ENCODE measurements at places on chromosomes 3 and 15. TPM values are rescaled to one million over a fixed set of nuclear protein-coding genes. Genes with fewer than 3 reads are reported as not detected.
A peak's percentile ranks its signal among the peaks of the same experiment; 100 is the strongest.

DNA sequence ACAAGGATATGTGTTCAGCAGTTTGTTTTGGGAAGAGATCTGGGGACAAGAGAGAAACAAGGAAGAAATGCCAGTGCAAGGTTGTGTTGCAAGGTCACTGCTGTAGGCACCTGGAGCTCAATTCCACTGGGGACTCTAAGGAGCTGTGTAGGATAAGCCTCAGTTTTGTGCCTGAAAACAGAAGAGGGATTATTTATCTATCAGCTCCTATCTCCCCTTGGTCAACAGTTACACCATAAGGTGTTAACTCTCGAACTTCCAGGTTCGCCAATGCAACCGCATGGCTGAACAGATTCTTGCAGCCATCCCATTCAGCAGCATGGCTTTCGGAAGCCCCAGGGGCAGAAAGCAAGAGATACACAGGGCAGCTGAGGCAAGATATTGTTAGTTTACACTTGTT is 41.6 kb upstream of the CNOT10 start:
- no peaks in the 10 kb centered on the region for H3K27me3 ChIP-seq
- H3K4me1 ChIP-seq = no peaks in the 10 kb centered on the region
- no peak overlapping the region for H3K27ac ChIP-seq
- H3K4me3 ChIP-seq = no peak overlapping the region

DNA sequence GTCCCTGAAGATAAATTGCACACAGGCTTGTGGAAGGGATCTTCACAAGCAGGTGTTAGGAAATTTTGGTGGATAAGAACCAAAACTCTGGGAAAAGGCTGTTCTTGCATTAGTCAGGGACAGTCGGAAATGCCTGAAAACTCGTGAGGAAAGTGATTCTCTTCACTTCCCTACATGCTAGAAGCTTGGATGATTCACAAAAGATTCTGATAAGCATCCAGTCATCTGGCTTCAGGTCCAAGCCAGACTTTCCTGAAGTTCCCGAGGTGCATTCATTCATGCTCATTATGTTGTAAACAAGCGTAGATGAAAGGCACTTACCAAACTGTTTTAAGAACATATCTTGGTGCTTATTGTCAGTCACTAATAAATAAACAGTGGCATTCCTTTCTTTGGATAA is 1028.7 kb downstream of the NTRK3 start:
- no peaks in the 10 kb centered on the region for H3K36me3 ChIP-seq
- no peak for DNase-seq
- H3K4me1 ChIP-seq = no peaks in the 10 kb centered on the region
- H3K4me3 ChIP-seq = no peak overlapping the region

DNA sequence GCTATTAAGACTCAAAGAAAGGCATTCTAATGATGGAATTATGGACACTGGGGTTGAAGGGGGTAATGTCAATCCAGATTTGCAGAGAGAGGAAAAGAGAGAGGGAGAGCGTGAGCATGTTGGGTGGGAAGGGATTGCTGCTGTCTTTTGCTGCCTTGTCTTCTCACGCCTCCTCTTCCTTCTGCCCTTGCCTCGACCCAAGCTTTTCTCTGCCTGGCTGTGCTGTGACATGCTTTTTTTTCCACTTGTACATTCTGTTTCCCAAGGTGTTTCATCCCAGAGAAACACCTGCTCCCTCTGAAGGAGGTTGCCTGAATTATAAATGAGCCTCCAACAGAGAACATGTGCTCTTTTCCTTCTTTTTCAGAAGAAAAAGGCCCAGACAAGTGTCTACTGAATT is 80.3 kb downstream of the BDH1 start:
- no peaks in the 10 kb centered on the region for H3K27me3 ChIP-seq
- no peak for DNase-seq
- no peak overlapping the region for H3K27ac ChIP-seq

DNA sequence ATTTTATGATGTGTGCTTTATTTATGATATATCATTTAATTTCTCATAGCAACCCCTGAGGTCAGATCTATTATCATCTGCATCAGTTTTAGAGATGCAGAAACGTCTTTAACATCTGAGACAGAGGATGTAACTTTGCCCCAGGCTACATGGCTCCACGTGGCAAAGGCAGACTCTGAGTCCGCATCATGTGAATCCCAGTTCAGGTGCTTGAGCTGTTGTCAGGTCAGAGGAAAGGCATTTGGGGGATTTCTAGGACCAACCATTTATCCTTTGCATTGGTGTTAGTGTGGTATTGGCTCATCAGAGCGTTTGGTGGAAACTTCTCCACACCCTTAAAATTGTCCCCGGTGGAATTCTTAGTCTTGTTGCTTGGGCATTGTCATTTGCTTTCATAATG is 10.8 kb downstream of the CACNA2D3 start:
- H3K27ac ChIP-seq = no peak overlapping the region
- H3K27me3 ChIP-seq = no peaks in the 10 kb centered on the region
- no peaks in the 10 kb centered on the region for H3K4me1 ChIP-seq
- DNase-seq = no peak
- no peak overlapping the region for H3K4me3 ChIP-seq
- no peaks in the 10 kb centered on the region for H3K36me3 ChIP-seq

DNA sequence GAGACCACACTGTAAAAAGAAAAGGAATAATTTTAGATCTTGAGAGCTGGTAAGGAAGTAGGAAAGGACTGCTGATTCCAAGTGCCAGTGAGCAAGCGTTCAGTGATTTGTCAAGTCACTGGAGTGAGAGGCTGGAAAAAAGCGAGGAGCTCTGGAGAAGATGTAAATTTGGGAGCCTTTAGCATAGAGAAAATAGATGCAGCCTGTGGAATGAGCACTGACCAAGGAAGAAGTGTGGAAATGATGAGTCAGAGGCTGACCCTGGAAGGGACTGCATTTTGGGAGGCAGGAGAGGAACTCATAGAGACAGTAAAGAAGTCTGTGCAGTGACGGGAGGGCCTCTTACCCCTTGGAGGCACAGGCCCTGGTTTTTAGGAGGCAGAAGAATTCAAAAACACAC is 17.1 kb upstream of the ABTB1 start:
- no peaks in the 10 kb centered on the region for H3K36me3 ChIP-seq
- H3K4me3 ChIP-seq = no peak overlapping the region
- H3K4me1 ChIP-seq = peaks cover 7% of the 10 kb centered on the region
- no peaks in the 10 kb centered on the region for H3K27me3 ChIP-seq

DNA sequence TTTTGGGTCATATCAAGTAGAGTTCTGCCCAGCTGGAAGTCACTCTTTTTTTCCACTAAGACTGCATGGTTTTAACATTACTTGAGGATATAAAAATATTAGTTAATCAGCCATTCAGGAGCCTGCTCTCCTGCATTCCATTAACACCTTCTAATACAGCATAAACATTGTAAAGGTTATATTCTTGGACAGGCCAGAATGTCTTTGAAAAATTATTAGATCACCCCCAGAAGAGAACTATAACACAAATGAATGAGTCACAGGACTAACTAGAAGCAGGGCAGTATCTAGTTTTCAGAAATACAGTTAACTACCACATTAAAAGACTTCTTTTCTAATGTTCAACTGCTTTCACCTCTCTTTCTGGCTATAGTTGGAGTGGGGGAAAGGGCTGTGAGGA is 80.9 kb downstream of the THBS1 start:
- H3K36me3 ChIP-seq = no peaks in the 10 kb centered on the region
- H3K4me1 ChIP-seq = no peaks in the 10 kb centered on the region
- no peaks in the 10 kb centered on the region for H3K27me3 ChIP-seq
- no peak for DNase-seq
- H3K4me3 ChIP-seq = no peak overlapping the region

DNA sequence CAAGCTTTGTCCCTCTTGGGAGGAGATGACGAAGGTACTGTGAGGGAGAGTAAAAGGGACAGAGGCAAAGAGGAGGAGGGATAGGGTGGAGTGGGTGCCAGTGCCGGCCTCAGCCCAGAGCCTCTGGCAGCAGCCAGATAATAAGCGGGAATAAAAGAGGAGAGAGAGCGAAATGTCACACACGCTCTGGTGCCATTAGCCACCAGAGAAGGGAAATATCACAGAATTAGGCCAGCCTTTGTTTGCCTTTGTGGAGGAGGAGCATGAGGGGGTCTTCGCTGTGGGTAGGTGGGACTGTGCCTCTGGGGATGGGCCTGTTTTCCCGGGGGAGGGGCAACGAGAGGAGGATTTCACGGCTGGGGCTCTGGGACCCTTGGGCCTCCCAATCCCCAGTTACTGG is 67.8 kb downstream of the LINGO1 start:
- H3K27ac ChIP-seq = no peak overlapping the region
- H3K4me3 ChIP-seq = no peak overlapping the region
- no peak for DNase-seq
- H3K36me3 ChIP-seq = no peaks in the 10 kb centered on the region

- H3K27me3 ChIP-seq = no peaks in the 10 kb centered on the region
- no peak overlapping the region for H3K4me3 ChIP-seq
- H3K36me3 ChIP-seq = no peaks in the 10 kb centered on the region
- no peak overlapping the region for H3K27ac ChIP-seq
- no peaks in the 10 kb centered on the region for H3K4me1 ChIP-seq
These were observed 94.9 kb upstream of the NSMCE3 start for GRCh38 chr15:29364426-29365078.

GRCh38 chr15:89903858-89904130 is 9.0 kb downstream of the ARPIN start:
- no peak overlapping the region for H3K4me3 ChIP-seq
- no peaks in the 10 kb centered on the region for H3K27me3 ChIP-seq
- H3K4me1 ChIP-seq = no peaks in the 10 kb centered on the region
- no peak overlapping the region for H3K27ac ChIP-seq
- H3K36me3 ChIP-seq = no peaks in the 10 kb centered on the region
- no peak for DNase-seq

GRCh38 chr15:39999538-40000200 is 39.3 kb downstream of the SRP14 start:
- no peak overlapping the region for H3K4me3 ChIP-seq
- H3K27me3 ChIP-seq = no peaks in the 10 kb centered on the region
- no peaks in the 10 kb centered on the region for H3K36me3 ChIP-seq
- no peak for DNase-seq

- H3K4me3 ChIP-seq = no peak overlapping the region
- no peaks in the 10 kb centered on the region for H3K27me3 ChIP-seq
- no peaks in the 10 kb centered on the region for H3K4me1 ChIP-seq
- no peaks in the 10 kb centered on the region for H3K36me3 ChIP-seq
- DNase-seq = no peak
These were observed 64.4 kb upstream of the ACAN start for GRCh38 chr15:88738796-88739195.

DNA sequence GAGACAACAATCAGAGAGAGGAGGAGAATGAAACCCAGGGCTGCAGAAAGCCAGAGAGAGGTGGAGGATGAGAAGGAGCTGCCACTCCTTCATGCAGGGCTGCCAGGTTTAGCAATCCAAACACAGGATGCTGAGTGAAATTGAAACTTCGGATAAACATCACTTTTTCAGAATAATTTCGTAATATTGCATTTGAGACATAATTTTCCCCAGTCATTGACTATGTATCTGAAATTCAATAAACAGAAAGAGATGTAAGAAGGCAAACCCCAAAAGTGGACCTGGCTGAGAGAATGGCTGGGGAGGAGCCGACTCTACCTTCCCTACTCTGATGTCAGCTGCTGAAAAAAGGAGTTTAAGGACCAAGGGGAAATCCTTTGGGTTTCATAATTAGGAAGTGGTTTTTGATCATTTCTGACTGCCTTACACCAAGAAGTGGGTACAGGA is 33.8 kb downstream of the SLC9A9 start:
- no peaks in the 10 kb centered on the region for H3K27me3 ChIP-seq
- no peaks in the 10 kb centered on the region for H3K4me1 ChIP-seq
- H3K36me3 ChIP-seq = no peaks in the 10 kb centered on the region
- DNase-seq = no peak

DNA sequence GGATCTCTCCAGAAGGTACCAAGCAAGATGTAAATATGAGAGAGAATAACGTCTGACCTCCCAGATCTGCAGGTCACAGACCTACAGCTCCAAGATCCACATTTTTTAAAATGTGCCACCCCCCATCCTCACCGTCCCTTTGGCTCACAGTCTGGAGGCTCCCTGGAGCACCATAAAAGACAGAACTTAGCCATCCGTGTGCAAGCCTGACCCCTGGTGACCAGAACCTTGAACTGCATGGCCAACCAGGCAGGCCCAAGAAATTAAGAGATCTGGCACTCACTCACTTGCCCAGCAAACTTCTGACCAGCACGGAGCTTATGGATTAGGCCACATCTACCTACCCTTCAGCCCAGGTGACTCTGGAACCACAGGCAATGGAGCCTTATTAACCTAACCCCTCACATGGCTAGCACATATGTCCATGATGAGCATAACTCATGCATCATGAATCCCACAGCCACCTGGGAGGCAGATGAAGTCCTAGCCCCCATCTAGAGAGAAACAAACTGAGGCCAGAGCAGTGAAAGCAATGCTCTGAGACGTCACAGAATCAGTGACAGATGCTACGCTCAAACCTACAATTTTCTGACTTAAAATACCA is 275.3 kb downstream of the UACA start:
- H3K27ac ChIP-seq = no peak overlapping the region
- no peaks in the 10 kb centered on the region for H3K4me1 ChIP-seq
- no peaks in the 10 kb centered on the region for H3K36me3 ChIP-seq
- peak; percentile 71 for DNase-seq
- H3K27me3 ChIP-seq = no peaks in the 10 kb centered on the region

GRCh38 chr3:42872718-42873117 is 3.0 kb downstream of the CYP8B1 start:
- no peaks in the 10 kb centered on the region for H3K4me1 ChIP-seq
- no peaks in the 10 kb centered on the region for H3K27me3 ChIP-seq
- no peak for DNase-seq
- H3K27ac ChIP-seq = no peak overlapping the region
- H3K36me3 ChIP-seq = no peaks in the 10 kb centered on the region

- no peaks in the 10 kb centered on the region for H3K36me3 ChIP-seq
- H3K27me3 ChIP-seq = no peaks in the 10 kb centered on the region
- H3K4me3 ChIP-seq = no peak overlapping the region
- H3K4me1 ChIP-seq = no peaks in the 10 kb centered on the region
- no peak for DNase-seq
These were observed 15.4 kb downstream of the CCDC54 start for GRCh38 chr3:107392549-107393165.

The PRR20G gene
- total RNA-seq = not detected

The MBD4 gene
- total RNA-seq = 15.0 TPM

The IL17RC gene
- 63.7 TPM for total RNA-seq

The CDHR4 gene
- total RNA-seq = 0.41 TPM

The KIF15 gene
- 14.7 TPM for total RNA-seq

The BCHE gene
- total RNA-seq = 9.7 TPM

The TERB2 gene
- not detected for total RNA-seq

The SLCO2A1 gene
- 168 TPM for total RNA-seq

The DPPA2 gene
- total RNA-seq = not detected
